Activated T-helper 2 cell treated with anti-CD3 and anti-CD28 coated beads, Interferon-gamma antibody, Interleukin-2, Interleukin-4, amounts not matched to agents 10 μg/mL and 5 μg/mL and 100 μg/mL, durations not matched to agents 14 hours and 24 hours and 36 hours (primary cell): ENCODE measurements at places on chromosomes 11 and 22. TPM values are rescaled to one million over a fixed set of nuclear protein-coding genes. Genes with fewer than 3 reads are reported as not detected.

The TREH gene
- not detected in 2 replicates for total RNA-seq

The HARBI1 gene
- 3.8 and 4.7 TPM in 2 replicates for total RNA-seq

The PRAME gene
- not detected in 2 replicates for total RNA-seq

The IL18 gene
- 1.5 and 1.7 TPM in 2 replicates for total RNA-seq

The TBX1 gene
- 0.09 and 0.32 TPM in 2 replicates for total RNA-seq

The UBE2L3 gene
- total RNA-seq, result 63.5 and 65.5 TPM in 2 replicates

The C11orf21 gene
- total RNA-seq, result 3.1 and 3.4 TPM in 2 replicates

The TUT1 gene
- total RNA-seq, result 29.9 and 41.7 TPM in 2 replicates

- DNase-seq, result no peak
Measured at GRCh38 chr22:20427945-20428417, 9.6 kb downstream of the SCARF2 start.

- no peak for DNase-seq
Measured at GRCh38 chr11:34028425-34028824, 23.1 kb upstream of the CAPRIN1 start.

- DNase-seq, result no peak
Measured at GRCh38 chr11:69242266-69242920, 51.6 kb upstream of the MYEOV start.

DNA sequence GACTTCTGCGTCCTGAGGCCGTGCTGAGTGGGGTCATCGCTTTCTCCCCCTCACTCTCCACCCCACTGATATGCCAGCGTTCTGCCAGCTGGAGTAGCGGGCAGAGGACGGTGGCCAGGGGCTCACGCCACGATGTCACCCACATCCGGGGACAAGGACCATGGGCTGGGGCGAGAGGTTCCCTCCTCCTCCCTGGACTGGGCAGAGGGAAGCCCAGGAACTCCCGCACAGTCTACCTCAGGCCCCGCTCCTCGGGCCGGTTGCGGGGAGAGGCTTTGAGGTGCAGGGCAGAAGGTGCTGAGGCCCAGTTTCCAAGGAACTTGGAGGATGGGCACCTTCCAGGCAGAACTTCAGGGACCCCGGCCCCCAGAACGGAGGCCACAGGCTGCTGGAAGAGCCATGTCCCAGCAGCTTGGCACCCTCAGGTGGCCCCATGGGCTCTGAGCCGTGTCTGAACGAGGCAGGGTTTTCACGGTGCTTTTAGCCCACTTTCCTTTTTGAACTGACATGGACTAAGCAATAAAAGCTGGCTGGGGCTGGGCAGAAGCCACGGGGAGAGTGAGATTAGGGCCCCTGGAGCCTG is 25.4 kb downstream of the ADAMTS15 start:
- DNase-seq, result no peak

DNA sequence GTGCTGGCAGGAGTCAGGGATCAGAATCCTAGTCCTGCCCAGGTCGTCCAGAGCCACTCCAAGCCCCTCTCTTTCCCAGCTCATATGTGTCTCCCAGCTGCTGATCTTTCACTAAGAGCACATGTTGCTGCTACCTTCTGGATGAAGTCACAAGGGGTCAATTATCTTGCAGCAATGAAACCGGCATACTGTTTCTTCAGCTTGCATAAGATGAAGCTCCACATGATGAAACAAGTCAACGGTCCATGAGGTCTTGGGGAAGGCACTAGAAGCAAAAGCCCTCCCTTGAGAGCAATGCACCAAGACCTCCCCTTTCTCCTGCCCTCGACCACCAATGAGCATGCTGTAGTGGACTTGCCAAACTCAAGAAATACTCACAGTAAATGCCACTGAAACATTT is 148.9 kb downstream of the TENM4 start:
- no peak for DNase-seq

DNA sequence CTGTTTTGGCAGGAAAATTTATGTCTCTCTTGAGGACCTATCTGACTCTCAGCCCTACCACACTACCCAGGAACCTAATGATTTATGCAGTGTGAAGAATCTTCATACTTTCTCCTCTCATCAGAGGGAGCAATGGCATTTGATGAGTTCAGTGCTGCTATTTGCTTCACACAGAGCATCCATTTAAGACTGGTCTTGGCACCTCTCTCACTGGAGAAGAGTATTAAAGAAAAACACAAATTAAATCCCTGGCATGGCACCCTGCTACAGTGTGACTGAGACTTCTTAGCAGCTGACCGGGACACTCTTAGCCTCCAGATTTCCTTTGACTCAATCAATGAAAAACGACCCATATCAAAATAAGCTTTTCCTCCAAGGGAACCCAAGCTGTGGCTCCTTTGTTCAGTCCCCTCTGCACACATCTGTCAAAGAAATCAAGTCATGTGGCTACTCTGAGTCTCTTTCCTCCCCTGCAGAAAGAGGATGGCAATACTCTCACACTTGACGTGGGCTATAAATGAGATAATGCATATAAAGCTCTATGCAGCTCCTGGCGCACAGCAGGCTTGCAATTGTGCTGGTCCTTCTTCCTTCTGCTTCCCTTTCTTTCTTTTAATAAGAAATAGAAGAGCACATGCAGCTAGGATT is 186.1 kb upstream of the E2F8 start:
- DNase-seq, result no peak

- no peak for DNase-seq
Measured at GRCh38 chr11:78196661-78197091, 8.0 kb downstream of the USP35 start.

DNA sequence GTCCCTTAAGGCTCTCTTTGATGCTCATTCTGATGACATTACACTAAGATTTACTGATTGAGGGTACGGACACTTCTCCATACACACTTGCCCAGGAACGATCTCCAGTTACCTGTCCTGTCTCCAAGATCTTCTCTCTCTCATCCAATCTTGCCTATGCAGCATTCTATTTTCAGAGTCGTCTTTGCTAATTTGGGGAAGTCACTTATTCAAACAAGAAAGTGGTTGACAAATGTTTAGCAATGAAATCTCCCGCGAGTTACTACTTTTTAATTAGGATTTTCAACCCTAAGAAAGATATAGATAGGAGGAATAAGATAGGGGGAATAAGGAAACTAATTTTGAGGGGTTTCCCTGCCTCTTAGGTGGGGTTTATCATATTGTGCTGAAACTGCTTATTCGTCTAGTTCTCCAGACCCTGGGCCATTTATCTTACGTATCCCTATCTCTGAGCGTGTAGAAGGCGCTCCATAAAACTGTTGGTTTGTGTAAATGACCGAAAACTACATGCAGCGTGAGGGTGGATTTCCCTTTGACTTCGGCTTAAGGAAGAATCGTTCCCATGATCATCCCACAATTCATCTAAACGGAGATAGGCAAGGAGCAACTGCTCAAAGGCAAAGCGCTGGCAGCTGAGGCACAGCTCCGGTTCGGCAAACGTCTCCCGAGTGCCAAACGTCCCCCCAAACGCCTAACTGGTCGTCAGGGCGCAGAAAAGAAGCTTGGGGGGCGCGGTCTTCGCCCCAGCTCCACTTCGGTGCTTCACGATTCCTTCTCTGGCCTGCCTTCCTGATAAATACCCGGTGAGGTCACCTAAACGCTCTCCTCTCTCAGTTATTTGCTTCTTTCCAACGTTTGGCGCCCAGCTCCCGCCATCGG is 804 bp downstream of the APIP start:
- no peak for DNase-seq

DNA sequence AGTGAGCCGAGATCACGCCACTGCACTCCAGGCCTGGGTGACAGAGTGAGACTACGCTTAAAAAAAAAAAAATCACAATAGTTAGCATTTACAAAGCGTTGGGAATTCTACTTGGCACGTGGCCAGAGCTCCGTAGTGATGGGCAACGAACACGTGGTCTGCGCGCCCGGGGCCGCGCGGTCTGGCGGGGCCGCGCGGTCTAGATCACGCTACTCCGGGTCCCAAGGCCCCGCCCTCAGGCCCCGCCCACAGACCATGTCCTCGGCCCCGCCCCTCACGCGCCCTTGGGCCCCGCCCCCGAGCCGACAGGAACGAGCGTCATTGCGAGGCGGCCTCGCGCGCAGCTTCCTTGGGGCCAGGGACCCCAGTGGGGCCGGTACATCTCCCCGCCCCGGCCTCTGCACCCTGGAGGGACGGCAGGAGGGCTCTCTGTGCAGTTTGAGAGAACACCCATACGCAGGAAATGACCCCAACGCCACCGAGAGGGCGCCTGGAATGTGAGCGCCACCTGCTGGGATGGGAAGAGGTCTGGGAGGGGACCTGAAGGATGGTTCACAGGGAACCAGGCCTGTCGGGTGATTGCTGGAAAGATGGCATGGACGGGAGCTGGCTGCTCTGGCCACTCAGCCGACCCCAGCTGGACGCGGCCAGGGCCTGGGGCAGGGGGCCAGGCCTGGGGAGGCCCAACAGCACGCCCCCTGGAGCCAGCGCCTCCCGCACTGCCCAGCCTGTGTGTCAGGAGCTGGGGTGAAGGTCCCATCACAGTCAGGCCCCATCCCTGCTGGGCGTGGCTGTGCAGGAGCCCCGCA is 2.0 kb upstream of the PTDSS2 start:
- peak; percentile 91 for DNase-seq

GRCh38 chr11:75350743-75351540 is 519 bp downstream of the ARRB1 start:
- no peak for DNase-seq

GRCh38 chr11:44138286-44138685 is 42.8 kb downstream of the EXT2 start:
- DNase-seq, result no peak
